NCI-H2029 treated with DMSO at 0.1 percent for 48 hours (cell line): ENCODE measurements at places on chromosomes 4 and X.

DNA sequence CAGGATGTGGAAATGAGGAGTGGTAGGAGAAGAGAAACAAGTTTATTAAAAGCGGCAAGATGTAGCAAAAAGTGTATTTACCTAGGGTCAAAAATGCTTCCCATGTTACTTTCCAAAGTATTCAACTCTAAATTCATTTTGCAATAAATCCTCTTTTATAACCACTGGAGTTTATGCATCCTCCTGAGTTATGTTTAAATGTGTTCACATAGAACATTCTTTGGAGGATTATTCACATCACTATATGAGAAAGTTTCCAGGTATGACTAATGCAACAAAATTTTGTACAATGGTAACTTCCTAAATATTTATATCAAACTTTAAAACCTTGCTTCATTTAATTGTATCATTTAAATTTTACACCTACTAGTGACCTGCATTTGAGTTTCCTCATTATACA is 870.6 kb upstream of the SLIT2 start:
- DNase-seq: no peak

GRCh38 chr4:28835501-28835900 is 1884.7 kb upstream of the PCDH7 start:
- DNase-seq: no peak

GRCh38 chr4:10207116-10207515 is 90.5 kb upstream of the WDR1 start:
- no peak for DNase-seq

DNA sequence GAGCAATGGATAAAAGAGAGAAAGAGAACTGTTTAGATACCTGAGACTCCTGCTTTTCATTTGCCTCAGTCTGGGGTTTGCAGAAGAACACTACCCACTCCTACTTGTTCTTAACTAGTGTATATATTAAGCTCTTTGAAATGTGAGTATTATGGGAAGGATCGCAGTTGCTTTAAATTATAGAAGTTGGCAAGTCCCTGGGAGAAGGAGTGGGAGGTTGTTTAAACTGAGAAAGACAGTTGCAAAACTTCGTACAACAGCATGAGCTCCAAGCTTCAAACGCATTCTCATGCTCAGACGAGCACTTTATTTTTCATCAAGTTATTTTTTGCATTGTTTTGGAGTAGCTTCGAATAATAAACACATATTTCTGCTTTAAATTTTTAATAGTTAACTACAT is 88.1 kb upstream of the C1QTNF7 start:
- DNase-seq: no peak

DNA sequence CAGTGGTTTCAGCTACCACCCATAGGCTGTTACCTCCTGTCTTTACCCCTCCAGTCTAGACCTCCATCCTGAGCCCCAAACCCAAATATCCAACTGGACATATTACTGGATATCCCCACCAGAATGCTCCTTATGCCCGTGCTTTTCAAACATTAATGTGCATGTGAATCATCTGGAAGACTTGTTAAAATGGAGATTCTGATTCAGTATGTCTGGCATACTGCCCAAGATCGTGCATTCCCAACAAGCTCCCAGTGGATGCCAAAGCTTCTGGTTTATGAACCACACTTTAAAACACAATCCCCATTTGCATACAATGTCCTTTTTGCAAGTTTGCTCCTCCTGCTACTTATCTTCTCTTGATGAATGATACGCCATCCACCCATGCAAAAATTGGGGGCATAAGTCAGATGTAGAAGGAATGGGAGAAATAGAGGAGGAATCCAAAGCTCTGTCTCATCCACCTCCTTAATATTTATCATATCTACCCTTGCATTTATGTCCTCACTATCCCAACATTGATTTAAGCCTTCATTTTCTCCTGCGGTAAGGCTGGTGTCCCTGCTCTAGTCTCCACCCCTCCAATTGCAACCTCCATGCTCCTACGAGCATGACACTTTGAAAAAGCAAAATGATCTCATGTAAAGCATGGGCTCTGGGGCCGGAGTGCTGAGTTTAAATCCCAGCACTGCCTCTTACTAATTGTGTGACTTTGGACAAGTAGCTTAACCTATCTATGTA is 7.4 kb upstream of the PGRMC1 start:
- no peak for DNase-seq

DNA sequence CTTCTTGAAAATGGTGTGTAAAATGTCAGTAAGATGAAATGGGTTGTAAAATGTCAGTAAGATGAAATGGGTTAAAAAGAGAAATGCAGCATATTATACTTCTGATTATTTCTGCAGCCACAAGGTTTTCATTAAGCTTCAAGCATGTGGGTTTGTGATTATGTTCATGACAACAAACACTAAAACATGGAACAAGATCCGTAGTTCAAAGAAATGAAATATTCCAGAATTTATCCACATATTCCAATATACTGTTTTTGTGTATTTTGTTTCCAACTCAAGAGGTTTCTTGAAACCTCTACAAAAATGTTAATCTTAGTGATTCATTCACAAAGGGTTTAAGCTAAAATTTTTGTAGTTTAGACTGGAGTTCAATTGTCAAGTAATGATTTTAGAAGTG is 84.0 kb downstream of the ADAMTS3 start:
- DNase-seq: no peak

GRCh38 chrX:71911731-71912050 is 1.0 kb downstream of the NHSL2 start:
- DNase-seq: no peak

GRCh38 chr4:5203993-5204310 is 152.7 kb downstream of the STK32B start:
- DNase-seq: no peak

DNA sequence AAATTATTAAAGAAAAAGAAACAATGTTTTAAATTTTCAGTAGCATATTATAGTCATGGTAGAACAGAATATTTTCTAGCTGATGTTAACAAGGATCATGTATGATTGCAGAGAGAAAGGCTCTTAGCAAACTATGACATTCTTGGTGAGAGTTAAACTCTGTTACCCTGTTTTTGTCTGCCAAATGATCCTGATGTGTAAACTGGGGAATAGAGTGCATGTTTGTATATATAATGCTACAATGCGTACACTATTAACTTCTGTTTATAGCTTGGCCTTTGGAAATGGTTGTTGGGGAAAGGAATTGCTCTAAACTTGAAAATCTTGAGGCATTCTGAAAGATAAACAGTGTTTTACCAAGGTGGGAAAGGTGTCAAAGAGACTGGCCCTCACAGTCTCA is 292.7 kb downstream of the ARHGAP24 start:
- DNase-seq: no peak

DNA sequence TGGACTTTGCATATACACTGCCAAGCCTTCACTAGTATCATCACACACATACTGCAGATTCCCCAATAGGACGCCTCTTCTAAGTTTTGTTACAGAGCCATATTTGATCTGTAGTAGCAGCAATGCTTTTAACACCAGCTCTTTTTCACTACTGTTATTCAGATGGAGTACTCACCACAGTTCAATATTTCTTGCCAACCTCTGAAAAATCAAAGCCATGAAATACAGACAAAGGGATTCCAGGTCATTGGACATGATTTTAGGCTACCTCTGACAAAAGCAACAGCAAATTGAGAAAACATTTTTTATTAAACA is 390.7 kb upstream of the ADGRL3 start:
- DNase-seq: no peak

- no peak for DNase-seq
These were observed 76.4 kb downstream of the RAPGEF2 start for GRCh38 chr4:159178979-159179969.

GRCh38 chr4:10002278-10002677 is 19.0 kb downstream of the SLC2A9 start:
- no peak for DNase-seq

DNA sequence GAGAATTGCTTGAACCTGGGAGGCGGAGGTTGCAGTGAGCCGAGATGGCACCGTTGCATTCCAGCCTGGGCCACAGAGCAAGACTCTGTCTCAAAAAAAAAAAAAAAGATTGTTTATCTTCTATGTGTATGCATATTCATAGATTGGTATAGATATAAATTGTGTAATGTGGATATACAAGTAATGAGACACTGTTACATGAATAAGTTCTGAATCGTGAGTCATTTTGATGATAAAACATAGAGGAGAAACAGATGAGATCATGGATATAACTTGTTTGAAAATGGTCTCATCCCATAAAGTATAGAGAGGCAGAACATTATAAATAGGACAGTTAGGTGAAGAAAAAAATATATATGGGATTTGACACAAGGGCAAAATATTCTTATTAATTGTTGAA is 628.0 kb downstream of the IL1RAPL1 start:
- DNase-seq: no peak

DNA sequence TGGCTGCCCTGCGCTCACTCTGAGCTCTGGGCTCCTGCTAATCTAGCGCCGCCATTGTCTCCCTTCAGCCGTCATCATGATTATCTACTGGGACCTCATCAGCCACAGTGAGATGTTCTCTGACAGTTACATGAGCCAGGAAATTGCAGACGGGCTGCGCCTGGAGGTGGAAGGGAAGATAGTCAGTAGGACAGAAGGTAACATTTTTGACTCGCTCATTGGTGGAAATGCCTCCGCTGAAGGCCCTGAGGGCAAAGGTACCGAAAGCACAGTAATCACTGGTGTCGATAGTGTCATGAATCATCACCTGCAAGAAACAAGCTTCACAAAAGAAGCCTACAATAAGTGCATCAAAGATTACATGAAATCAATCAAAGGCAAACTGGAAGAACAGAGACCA is 21.8 kb upstream of the PIN4 start:
- no peak for DNase-seq

DNA sequence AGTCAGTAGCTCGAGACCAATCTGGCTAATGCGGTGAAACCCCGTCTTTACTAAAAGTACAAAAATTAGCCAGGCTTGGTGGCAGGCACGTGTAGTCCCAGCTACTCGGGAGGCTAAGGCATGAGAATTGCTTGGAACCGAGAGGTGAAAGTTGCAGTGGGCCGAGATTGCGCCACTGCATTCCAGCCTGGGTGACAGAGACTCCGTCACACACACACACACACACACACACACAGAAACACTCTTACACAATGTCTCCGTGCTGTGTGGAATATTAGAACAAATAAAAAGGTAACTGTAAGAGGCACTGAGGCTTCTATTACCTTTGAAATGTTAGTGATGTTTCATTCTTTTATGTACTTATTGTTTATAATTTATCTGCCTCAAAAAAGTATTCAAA is 326.6 kb downstream of the GPAT3 start:
- DNase-seq: no peak

DNA sequence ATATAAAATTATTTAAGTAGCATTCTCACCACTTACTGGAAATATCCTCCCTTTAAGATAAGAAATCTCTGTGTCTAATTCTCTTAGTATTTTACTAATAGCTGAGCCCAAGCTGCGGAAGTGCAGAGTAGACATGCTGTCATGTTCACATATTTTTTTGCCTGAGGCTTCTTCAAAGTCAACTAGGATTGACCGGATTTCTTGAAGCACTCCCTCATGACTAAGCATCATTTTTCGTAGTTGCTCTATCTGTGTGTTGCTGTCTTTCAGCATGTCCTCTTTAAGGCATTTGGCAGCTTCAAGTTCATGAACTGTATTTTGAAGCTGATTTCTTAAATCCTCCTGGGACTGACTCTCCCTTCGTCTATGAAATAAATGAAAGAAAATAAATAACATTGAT is 36.9 kb downstream of the CCDC158 start:
- DNase-seq: no peak

DNA sequence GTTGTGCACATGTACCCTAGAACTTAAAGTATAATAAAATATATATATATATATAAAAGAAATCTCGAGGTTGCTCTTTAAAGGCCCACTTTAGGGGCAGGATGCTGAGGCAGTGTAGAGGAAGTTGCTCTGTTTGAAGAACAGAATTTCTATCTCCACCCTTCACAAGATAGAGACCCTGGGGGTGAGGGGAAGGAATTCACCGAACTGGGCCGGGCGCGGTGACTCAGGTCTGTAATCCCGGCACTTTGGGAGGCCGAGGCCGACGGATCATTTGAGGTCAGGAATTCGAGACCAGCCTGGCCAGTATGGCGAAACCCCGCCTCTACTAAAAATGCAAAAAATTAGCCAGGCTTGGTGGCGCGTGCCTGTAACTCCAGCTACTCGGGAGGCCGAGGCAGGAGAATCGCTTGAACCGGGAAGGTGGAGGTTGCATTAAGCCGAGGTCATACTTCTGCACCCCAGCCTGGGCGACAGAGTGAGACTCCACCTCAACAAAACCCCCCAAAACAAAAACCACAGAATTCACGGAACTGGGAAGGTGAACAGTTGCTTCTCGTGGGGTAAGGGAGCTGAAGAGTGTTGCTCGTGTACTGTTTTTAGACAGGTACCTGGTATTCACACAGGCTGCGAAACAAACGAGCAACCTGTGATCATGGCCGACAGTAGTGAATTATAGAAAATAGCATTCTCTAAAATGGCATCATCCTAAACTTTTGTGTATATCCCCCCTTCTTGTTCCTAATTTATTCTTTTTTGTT is 6.2 kb downstream of the PLAC8 start:
- no peak for DNase-seq

GRCh38 chr4:10783351-10783750 is 98.8 kb upstream of the CLNK start:
- no peak for DNase-seq

DNA sequence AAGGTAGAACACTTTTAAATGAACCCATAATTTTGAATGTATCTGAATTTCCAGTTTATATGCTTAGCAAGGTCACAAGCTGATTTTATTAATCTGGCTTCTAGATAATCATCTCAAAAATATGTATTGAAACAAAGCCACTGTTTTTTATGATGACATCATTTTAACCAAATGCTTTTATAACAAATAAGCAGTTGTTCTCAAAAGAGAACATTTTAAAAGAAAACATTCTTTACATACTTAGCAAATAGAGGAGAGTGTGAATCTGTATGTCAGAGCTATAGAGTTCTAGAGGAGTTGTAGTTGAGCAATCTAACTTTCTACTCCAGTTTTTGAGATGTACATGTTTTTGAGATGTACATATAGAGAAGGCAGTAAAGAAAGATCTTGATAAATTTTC is 42.5 kb downstream of the LAMP2 start:
- no peak for DNase-seq

DNA sequence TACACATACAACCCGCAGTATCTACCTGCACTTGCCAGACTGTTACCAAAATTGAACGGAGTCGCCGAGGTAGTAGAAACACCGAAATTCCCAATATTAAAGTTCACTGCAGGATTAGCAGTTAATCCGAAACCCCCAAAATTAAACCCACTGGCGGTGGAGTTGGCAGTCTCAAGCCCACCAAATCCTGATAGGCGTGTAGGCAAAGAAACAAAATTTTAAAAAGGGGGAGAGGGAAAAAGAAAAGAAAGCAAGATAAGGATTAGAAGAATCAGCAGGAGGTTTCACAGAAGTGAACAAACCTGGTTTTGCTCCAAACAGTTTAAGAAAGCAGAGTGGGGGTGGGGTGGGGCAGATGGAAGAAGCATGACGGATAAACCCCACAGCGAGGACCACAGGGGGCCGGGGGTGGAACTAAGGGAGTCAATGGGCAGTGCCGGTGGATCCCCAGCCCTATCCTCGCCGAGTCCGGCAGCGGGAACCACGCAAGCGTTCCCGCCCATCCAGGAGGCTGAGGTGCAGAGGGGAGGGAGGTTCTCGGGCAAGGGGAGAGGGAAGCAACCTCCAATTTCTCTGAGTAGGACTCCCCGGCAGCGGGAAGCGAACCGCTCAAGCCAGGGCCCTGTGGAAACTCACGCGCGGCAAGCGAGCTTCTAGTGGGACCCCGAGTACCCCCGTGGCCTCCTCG is 599 bp downstream of the NUP54 start:
- peak; percentile 6 for DNase-seq

- no peak for DNase-seq
These were observed 265.3 kb downstream of the BANK1 start for GRCh38 chr4:102055805-102056204.
